Adipocyte (in vitro differentiated cells): ENCODE measurements at places on chromosomes 13 and 19.

DNA sequence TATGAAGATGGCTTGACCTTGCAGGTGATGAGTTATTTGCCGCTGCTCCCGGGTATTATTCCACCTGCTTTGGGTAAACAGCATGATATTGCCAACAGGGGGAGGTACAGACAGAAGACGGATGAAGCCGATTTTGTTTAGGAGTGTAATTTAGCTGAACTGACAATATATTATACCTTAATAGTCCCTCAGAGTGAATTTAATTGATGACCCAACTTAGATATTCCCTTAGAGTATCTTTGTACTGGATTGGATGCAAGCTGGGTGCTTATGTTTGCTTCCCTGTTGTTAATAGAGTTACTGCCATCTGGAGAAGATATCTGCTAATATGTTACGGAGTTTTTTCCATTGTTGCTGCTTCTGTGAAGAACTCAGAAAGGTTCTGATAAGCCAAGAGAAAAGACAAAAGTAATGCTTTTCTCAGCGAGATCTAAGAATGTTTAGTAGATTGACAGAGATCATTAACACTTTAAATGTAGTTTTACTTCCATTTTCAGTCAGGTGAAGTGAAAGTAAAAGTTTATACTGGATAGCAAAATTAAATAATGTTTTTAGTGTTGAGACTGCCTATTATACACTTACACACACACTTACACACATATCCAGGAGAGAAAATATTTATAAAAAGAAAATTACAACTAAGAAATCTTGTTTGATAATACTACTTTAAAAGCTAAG, 2220.8 kb upstream of the PCDH20 start:
- no peak for DNase-seq

DNA sequence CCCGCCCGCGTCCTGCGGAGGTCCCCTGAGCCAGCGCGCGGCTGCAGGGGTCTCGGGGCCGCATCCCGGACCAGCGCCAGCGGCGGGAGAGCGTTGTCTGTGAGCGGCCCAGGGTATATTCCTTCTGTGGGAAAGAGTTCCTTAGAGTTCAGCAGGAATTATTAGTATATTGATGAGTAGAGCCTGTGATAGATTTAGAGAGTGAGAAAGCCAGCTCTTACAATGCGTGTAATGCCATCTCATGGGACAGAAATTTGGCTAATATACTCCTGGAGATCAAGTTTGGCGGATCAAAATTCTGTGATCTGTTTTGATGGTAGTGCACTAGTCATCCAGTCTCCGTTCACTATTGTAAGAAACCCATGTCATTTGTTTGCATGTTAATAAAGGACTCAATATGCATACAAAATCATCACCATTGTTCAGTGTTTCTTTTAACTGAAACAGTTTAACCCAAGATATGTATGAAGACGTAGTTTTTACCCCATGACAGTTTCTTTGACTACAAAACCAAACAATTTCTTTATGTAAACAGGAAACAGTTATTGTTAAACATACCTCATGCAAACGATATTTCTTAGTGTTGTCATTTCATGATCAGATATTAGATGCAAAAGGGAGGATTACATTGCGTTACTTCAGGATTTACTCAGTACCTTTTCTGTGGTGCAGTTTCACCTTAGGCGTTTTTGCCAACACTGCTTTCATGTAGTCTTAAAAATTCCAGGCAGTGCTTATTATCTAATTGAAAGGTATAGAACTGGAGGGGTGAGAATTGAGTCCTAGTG, 9.9 kb downstream of the TNFRSF19 start:
- peak; percentile 42 for DNase-seq

GRCh38 chr13:30367296-30367695, 55.0 kb upstream of the UBE2L5 start:
- DNase-seq: no peak

GRCh38 chr19:1872807-1873523, 9.6 kb upstream of the KLF16 start:
- no peak for DNase-seq

- DNase-seq: no peak
Observed at GRCh38 chr19:46985542-46986415, 33.9 kb upstream of the NPAS1 start.

DNA sequence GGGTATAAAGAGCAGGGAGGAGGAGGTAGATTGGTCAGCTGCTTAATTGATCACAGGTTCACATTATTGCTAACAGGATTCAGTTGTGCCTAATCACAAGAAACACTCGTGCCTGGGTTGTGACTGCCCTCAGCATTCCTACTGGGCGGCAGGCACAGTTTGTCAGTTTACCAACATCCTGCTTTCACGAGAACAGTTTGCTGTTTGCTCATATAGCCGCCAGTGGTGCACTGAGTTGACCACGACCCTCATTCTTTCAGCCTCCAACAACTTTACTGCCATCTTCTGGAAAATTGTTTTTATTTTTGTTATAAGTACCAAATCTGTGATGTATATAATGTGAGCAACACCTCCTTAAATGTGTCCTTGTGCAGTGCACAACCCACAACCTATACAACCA, 16.2 kb upstream of the IFT88 start:
- DNase-seq: no peak

GRCh38 chr19:11578258-11579142, 1.1 kb upstream of the ACP5 start:
- DNase-seq: no peak
